ENCODE measurements at places on chromosomes 2 and 18. TPM values are rescaled to one million over a fixed set of nuclear protein-coding genes. Genes with fewer than 3 reads are reported as not detected.
A peak's percentile ranks its signal among the peaks of the same experiment; 100 is the strongest.

- no peak overlapping the region for H3K27ac ChIP-seq
- no peaks in the 10 kb centered on the region for H3K27me3 ChIP-seq
Measured at GRCh38 chr2:166068981-166069380, 58.8 kb downstream of the SCN1A start.

The IL1B gene
- 2.5 TPM for total RNA-seq

GRCh38 chr2:73053316-73054114 is 18.0 kb downstream of the SFXN5 start:
- no peak overlapping the region for H3K27ac ChIP-seq
- no peak for DNase-seq
- peaks cover 13% of the 10 kb centered on the region for H3K4me1 ChIP-seq
- no peaks in the 10 kb centered on the region for H3K27me3 ChIP-seq
- no peak overlapping the region for H3K4me3 ChIP-seq
- peaks cover 11% of the 10 kb centered on the region for H3K36me3 ChIP-seq

DNA sequence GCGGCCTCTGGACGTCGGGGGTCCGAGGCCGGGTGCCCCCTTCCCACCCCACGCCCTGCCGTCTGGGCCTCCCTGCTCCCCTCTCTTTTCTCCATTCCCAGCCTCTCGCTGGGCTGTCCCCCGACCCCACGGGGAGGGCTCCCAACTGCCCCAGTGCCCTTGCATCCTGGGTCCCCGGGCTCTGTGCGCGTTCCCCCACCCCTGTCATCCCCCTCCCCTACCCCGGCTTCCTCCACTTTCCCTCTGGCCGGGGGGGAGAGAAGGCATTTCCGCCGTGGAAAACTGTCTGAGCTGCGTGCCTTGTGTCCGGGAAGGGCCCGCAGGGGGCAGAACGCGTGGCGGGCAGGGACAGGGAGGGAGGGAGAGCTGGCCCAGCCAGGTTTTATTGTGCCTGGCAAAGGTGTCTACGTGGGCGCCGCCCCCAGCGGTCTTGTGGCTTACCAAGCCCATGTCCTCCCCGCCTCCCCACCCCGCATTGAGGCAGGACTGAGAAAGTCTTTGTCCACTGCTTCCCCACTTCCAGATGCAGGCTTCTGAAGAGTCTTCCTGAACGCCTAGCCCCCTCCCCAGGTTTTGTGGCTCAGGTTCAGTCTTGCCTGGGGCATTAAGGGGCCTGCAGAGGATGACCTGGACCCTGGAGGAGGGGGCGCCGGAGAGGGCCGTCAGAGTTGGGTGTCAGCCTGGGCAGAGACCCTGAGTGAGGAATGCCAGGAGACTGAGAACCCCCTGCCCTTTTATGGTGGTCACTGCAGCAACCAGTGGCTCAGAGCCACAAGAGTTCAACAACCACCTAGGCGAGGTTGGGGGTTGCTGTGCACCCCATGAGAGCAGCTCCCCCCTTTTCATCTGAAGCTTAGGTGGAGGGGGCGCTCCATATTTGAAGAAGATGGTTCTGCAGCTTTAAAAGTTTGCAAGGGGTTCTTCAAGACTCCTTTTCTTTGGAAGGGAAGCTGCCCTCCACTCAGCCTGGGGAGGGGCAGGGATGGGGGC is 1.3 kb downstream of the ITM2C start:
- DNase-seq: peak; percentile 93
- H3K27me3 ChIP-seq: no peaks in the 10 kb centered on the region
- no peaks in the 10 kb centered on the region for H3K36me3 ChIP-seq
- H3K27ac ChIP-seq: peak overlapping the region; percentile 67

GRCh38 chr2:75268112-75268511 is 68.8 kb upstream of the TACR1 start:
- H3K4me1 ChIP-seq: no peaks in the 10 kb centered on the region
- H3K36me3 ChIP-seq: no peaks in the 10 kb centered on the region
- no peaks in the 10 kb centered on the region for H3K27me3 ChIP-seq
- no peak overlapping the region for H3K27ac ChIP-seq
- H3K4me3 ChIP-seq: no peak overlapping the region
- DNase-seq: no peak

DNA sequence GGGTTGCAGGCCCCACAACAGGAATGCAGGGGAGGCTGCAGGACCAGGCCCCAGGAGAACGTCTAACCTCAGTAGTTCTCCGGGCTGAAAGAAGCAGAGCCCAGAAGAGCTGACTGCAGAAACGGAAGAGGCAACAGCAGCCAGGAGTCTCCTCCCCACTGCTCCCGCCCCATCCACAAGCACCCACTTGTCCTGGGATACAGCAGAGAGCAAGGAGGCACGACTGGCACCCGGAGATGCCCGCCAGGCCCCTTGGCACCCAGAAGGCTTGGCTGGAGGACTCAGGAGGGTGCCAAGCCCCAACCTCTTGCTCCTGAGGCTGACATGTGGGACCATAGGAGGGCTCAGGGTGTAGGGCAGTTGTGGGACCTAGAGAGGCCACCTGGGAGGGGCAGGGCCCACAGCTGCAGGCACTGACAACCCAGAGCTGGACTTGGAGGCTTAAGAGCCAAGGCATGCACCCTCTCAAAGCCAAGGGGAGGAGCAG is 29.0 kb upstream of the TNS1 start:
- DNase-seq: peak; percentile 74
- no peaks in the 10 kb centered on the region for H3K36me3 ChIP-seq
- no peak overlapping the region for H3K4me3 ChIP-seq
- no peak overlapping the region for H3K27ac ChIP-seq
- H3K4me1 ChIP-seq: peaks cover 26% of the 10 kb centered on the region
- H3K27me3 ChIP-seq: no peaks in the 10 kb centered on the region

GRCh38 chr2:125983364-125983763 is 672.6 kb upstream of the GYPC start:
- no peaks in the 10 kb centered on the region for H3K4me1 ChIP-seq
- H3K27me3 ChIP-seq: no peaks in the 10 kb centered on the region
- no peaks in the 10 kb centered on the region for H3K36me3 ChIP-seq

- no peak for DNase-seq
- H3K4me1 ChIP-seq: no peaks in the 10 kb centered on the region
- no peak overlapping the region for H3K27ac ChIP-seq
- H3K27me3 ChIP-seq: no peaks in the 10 kb centered on the region
Measured at GRCh38 chr2:127621981-127622431, 23.9 kb upstream of the GPR17 start.

GRCh38 chr2:105880637-105881036 is 135.9 kb downstream of the NCK2 start:
- peaks cover 12% of the 10 kb centered on the region for H3K36me3 ChIP-seq
- no peaks in the 10 kb centered on the region for H3K27me3 ChIP-seq
- DNase-seq: no peak
- no peak overlapping the region for H3K27ac ChIP-seq
- H3K4me3 ChIP-seq: no peak overlapping the region

The SCN3A gene
- total RNA-seq: 2.0 TPM

DNA sequence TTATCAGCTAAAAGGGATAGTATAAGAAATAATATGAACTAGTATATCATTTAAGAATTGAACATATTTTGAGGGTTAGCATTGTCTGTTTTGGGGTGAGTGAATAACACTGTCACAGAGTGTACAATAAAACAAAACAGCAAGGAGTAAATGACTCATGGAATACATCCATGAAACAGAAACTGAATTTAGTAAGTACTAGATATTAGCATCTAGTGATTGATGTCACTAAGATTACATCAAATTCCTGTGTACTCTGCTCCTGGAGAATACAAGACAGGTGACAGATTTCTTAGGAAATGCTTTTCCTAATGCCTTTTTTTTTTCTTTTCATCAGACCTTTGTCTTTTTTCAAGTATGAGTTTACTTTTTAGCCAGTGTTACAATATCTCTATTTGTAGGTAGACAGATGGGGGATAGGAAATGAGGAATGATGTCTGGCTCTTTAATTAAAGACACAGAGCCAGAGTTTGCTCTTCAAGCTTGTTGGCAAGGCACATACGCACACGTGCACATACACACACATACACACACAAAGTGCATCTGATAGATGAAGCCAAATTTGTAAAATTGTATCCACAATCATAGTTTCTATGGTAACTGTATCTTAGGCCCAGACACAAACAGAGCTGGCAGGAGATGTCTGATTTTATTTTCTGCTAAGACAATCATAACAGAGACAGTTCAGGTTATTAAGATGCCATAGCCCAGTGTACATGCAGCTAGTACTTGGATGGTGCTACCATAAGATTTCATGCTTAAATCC is 138.2 kb upstream of the NRP2 start:
- no peaks in the 10 kb centered on the region for H3K36me3 ChIP-seq
- no peaks in the 10 kb centered on the region for H3K4me1 ChIP-seq
- DNase-seq: no peak
- no peak overlapping the region for H3K4me3 ChIP-seq
- H3K27ac ChIP-seq: no peak overlapping the region

DNA sequence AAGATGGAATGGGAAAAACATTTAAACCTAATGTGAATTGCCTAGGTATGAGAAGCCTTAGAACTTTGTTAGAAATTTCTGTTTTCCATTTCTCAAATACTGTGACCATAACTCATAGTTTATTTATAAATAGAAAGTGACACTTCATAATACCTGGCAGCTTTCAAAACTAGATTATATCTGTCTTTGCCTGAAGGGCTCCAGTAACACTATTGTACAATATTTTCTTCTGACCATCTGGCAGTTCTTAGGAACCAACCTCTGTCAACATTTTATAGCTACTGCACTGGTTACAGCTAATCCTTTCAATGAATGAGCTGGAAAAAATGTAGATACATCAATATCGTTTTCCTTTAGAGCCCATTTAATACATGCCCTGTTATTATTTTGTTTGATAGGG is 237.4 kb downstream of the CAMKMT start:
- H3K4me3 ChIP-seq: no peak overlapping the region
- H3K27ac ChIP-seq: no peak overlapping the region
- no peaks in the 10 kb centered on the region for H3K36me3 ChIP-seq
- no peak for DNase-seq

The LIMS4 gene
- 1.5 TPM for total RNA-seq

DNA sequence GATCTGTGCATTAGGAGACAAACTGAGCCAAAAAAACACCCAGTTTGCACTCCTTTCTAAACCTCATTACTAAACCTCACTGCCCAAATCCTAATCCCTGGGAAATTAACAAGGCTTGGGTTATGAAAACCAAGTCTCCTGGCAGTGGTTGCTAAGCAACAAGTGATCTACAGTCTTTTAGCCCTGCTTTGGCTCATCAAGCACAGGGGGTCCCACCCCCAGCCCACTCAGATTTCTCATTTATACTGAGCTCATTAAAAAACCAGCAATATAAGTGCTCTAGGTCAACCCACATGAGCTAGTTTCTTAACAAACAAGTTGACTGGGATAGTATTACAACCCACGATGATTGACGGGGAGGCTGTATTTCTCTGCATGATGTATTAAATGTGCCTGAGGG is 18.4 kb downstream of the DNER start:
- H3K4me1 ChIP-seq: no peaks in the 10 kb centered on the region
- H3K27ac ChIP-seq: no peak overlapping the region
- H3K27me3 ChIP-seq: no peaks in the 10 kb centered on the region
- no peak for DNase-seq
- H3K36me3 ChIP-seq: no peaks in the 10 kb centered on the region

The EGR4 gene
- not detected for total RNA-seq

DNA sequence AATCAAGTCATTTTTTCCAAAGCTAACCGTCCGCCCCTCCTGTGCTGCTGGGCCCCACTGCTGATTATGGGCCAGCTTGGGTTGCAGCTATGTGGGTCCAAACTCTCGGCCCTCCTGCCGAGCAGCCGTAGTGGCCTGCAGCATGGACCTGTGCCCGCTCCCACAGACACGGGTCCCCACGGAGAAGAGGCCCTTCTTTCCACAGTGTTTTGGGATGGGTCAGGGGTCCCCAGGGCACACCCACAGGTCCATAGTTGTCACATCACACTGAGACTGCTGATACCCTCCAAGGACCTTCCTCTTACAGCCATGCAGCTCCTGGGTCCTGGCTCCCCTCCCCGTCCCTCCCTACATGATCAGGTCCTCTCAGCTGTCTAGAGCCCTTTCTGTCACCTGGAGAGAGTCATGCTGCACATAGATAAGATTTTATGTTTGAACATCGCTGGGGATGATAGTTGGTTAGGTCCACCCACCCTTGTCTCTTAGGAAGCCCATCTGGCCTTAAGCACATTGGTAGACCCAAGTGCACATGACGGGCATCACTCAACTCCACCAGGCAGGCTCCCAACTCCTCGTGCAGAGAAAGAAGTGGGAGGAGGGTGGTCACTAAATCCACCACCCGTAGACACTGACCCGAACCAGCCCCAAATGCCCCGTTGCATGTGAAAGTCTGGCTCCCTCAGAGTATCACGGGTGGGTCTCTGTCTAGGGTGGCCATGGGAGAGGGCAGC is 17.5 kb downstream of the GPR55 start:
- H3K27ac ChIP-seq: no peak overlapping the region
- H3K4me1 ChIP-seq: peaks cover 8% of the 10 kb centered on the region
- no peaks in the 10 kb centered on the region for H3K36me3 ChIP-seq

Measured in vagina (tissue), 2 donors.